ENCODE measurements at places on chromosomes 1 and 21. TPM values are rescaled to one million over a fixed set of nuclear protein-coding genes. Genes with fewer than 3 reads are reported as not detected.

The RBP7 gene
- not detected for total RNA-seq

The ATP8B2 gene
- total RNA-seq = 283 TPM

The RAB25 gene
- total RNA-seq = not detected

The HUNK gene
- total RNA-seq = 1.8 TPM

The LSS gene
- total RNA-seq = 465 TPM

The ADCY10 gene
- not detected for total RNA-seq

The NBPF12 gene
- 11.8 TPM for total RNA-seq

The TMOD4 gene
- 1.6 TPM for total RNA-seq
